Activated naive CD4-positive, alpha-beta T cell treated with anti-CD3 and anti-CD28 coated beads, Interleukin-2, amount 50 U/mL, for 72 hours (primary cell): ENCODE measurements at places on chromosomes 12 and 14.

DNA sequence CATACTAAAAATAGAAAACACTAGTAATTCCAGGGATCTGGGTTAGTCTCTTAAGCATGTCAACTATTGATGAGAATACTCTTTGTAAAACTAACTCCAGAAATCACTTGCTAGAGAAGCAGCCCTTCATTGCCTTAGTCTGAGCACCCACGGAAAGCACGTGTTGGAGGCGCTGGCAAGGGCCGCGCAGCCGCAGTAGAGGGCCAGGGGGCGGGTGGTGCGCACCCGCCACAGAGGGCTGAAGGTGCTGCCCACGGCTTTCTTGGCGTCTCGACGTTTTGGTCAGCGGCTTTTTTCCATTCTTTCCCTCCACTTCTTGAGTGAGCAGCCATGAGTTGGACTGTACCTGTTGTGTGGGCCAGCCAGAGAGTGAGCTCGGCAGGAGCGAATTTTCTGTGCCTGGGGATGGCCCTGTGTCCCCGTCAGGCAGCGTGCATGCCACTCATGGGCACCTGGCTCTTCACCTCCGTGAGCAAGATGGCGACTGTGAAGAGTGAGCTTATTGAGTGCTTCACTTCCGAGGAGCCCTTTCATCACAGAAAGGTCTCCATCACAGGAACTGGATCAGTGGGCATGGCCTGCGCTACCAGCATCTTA is 68.4 kb upstream of the PPM1H start:
- no peak for DNase-seq

- no peak for DNase-seq
These were observed 70.1 kb downstream of the ATF7IP start for GRCh38 chr12:14435627-14436026.

DNA sequence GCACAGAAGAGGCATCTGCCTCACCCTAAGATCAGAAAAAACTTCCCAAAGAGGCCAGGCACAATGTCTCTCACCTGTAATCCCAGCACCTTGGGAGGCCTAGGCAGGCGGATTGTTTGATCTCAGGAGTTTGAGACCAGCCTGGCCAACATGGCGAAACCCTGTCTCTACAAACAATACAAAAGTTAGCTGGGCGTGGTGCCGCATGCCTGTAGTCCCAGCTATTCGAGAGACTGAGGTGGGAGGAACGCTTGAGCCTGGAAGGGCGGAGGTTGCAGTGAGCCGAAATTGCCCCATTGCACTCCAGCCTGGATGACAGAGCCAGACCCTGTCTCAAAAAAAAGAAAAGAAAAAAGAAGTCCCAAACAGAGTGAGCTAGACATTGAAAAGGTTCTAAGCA is 4.5 kb downstream of the ZBTB1 start:
- DNase-seq: no peak

GRCh38 chr12:110775997-110776396 is 33.3 kb upstream of the PPP1CC start:
- DNase-seq: no peak

DNA sequence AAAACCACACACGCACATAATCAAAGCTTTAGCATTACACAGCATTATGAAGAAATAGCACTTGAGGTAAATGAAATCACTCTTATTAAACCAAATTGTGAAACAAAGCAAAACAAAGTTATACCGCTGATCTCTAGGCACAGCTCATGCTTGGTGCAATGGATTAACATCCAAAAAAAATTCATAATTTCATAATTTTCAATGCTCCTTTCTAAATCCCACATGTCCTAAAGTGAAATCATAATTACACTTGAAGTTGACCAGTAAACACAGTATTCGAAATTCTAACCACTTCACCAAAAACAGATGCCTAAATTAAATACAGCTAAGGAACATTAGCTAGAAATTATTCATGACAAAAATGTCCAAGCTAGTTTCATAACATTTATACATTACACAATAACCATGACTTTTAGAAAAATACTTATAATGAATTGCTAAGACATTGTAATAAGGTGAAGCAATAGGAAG is 1.5 kb downstream of the MLH3 start:
- no peak for DNase-seq

- no peak for DNase-seq
These were observed 664.7 kb downstream of the SLC6A15 start for GRCh38 chr12:84247931-84248330.

DNA sequence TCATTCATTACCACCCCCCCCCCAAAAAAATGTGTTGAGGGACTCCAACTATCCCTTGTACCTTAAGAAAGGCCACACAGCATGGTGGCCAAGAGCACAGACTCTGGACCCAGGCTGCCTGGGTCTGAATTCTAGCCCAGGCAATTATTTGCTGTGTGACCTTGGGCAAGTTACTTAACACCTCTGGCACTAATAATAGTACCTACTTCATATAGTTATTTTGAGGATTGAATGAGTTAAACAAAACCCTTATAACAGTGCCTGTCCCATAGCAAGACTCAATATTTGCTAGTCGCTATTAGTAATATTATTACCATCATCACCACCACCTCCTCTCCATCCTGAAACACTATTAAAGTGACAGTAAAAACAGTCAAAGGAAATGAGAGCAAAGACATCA is 37.2 kb downstream of the NT5DC3 start:
- DNase-seq: no peak

GRCh38 chr12:3102771-3103410 is 25.7 kb downstream of the TSPAN9 start:
- DNase-seq: no peak

DNA sequence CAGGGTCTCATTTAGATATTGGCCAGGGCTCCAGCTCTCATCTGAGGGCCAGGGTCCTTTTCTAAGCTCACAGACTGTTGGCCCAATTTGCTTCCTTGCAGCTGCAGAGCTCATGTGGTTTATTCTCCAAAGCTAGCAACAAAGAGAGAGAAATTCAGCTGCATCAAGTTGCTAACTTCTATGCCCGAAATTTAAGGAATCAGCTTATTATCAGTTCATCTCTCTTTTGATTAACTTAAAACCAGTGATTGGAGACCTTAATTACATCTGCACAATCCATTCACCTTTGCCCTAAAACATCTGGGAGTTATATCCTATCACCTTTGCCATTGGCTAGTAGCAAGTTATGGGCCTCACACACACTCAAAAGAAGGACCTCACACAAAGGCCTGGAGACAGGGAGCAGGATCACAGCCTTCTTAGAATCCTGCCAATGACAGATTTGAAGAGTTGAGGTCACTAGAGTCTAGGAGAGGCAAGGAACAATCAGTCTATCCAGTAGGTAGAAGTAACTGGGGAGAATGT is 258.8 kb upstream of the GARIN6 start:
- no peak for DNase-seq

GRCh38 chr14:67242168-67242420 is 859 bp downstream of the PALS1 start:
- no peak for DNase-seq

DNA sequence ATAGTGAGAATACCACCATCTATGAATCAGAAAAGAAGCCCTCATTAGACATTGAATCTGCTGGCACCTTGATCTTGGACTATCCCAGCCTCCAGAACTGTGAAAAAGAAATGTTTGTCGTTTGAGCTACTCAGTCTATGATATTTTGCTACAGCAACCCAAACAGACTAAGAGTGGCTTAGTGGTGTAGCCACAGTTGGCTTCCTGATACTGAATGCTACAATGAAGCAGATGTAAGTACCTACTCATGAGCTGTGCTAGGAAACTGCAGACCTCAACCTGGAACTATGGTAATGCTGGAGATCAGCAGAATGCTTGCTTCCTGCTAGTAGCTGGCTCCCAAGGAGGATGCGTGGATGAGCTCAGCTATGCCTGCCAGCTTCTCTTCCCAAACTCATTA is 268.6 kb upstream of the CRY1 start:
- DNase-seq: no peak

GRCh38 chr12:18818579-18819268 is 80.8 kb downstream of the CAPZA3 start:
- no peak for DNase-seq

DNA sequence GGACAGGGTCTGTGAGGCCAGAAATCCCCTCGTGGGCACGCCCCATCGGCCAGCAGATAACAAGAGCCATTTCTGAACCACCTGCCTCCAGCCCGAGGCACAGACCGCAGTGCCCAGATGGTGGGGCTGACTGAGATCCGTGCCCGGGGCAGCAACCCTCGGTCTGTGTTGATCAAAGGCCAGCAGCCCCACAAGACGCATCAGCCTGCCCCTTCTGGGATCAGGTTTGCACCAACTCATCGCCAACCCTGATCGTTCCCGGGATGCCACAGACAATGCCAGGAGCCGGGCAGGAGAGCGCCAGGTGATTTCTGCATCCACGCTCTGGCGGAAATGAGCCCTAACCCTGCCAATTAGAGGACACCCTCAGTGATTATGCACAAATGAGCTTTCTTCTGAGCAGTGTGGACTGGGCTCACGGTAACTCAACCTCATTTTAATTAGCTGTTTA is 64.5 kb downstream of the TESC start:
- no peak for DNase-seq

DNA sequence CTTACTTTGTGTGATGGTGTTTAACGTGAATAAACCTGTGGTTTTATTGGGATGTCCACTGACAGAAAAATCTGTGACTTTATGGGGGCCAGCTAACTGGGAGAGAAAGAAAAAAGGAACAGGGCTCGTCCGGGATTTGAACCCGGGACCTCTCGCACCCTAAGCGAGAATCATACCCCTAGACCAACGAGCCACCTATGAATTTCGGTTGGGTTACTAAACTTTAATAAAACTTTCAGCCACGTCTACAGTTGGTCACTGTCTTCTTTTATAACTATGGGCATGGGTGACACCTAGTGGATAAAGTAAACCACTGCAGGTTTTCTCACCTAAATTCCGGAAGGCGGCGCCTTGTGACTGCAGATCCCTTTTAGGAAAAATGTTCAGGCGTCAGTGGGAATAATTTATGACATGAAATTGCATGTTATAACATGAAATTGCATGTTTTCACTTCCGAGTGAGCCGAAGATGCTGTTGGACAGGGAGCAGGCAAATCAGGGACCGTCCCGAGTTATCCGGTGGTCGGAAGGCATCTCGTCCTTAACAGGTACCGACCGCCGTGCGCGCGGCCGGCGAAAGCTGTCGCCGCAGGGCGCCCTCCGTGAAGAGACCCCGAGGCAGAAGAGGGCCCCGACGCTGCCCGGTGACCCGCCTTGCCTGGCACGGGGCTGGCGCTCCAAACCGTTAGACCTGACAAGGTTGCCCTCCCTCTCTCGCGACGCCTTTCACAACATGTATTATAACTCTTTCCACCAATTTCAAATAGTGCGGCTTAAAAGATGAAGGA is 18.2 kb upstream of the RNASE12 start:
- DNase-seq: peak; percentile 78

GRCh38 chr12:62917926-62918325 is 17.0 kb downstream of the PPM1H start:
- DNase-seq: no peak

GRCh38 chr14:99246536-99247097 is 25.4 kb downstream of the BCL11B start:
- peak; percentile 62 for DNase-seq

DNA sequence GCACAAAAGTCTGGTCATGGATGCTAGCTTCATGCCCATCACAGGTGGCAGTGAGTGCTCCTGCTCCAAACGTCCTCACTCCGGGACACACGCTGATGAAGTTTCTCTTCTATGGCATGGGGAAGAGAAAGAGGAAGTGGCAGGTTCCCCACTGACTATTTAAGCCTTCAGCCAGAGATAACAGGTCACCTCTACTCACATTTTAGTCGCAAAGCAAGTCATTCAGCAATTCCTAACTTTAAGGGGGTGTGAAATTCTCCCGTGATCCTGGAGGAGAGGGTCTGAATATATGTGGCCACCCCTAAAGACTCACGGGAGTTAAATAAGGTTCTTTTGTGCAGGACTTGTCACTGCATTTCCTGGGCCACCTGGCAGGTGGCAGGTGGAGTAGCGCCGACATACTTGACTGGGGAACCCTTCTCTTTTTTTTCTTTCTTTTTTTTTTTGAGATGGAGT is 18.8 kb upstream of the RCOR1 start:
- DNase-seq: no peak

- no peak for DNase-seq
These were observed 4.7 kb upstream of the CCER1 start for GRCh38 chr12:90959538-90960139.

- no peak for DNase-seq
These were observed 318.8 kb downstream of the NAV3 start for GRCh38 chr12:78149459-78149858.

- DNase-seq: no peak
These were observed 14.5 kb upstream of the SLC38A2 start for GRCh38 chr12:46386877-46387629.

- no peak for DNase-seq
These were observed 362.1 kb downstream of the RAD51B start for GRCh38 chr14:68181519-68182326.

- DNase-seq: no peak
These were observed 60.4 kb downstream of the NIN start for GRCh38 chr14:50770586-50770985.

DNA sequence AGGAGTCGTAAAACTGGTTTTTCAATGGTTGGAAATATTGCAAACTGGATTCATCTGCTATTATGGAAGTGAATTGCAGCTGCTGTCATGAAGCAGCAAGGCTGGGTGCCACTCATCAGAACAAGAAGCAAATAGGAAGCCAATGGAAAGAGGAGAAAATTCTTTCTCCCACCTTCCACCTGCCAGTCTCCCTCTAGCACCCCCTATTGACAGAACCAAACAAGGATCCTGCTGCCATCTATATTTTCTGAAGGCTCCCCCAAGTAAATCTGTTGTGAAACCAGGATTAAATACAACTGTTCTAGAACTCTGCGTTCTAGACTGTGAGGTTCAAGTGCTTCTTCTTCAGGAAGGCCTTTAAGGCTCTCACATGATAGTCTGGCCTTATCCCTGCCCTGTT is 286.6 kb downstream of the AACS start:
- DNase-seq: no peak

GRCh38 chr14:67371247-67372148 is 11.4 kb downstream of the EIF2S1 start:
- DNase-seq: no peak

- no peak for DNase-seq
These were observed 22.7 kb downstream of the SNRPF start for GRCh38 chr12:95881331-95881955.

DNA sequence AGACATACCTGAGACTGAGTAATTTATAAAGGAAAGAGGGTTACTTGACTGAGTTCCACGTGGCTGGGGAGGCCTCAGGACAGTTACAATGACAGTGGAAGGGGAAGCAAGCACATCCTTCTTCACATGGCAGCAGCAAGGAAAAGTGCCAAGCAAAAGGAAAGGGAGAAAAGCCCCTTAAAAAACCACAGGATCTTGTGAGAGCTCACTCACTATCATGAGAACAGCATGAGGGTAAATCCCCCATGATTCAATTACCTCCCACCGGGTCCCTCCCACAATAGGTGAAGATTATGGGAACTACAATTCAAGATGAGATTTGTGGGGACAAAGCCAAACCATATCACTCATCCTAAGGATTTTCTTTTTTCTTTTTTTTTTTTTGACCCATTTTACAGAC is 177.8 kb upstream of the EEA1 start:
- no peak for DNase-seq

- DNase-seq: no peak
These were observed 210.3 kb upstream of the SFSWAP start for GRCh38 chr12:131500564-131500963.
